Placental epithelial cell (primary cell): ENCODE measurements at places on chromosomes 16 and 17. TPM values are rescaled to one million over a fixed set of nuclear protein-coding genes. Genes with fewer than 3 reads are reported as not detected.

Gene PIRT
- not detected in 2 replicates for total RNA-seq

Gene RASD1
- total RNA-seq, result not detected in 2 replicates

Gene SEZ6L2
- 1.2 and 2.7 TPM in 2 replicates for total RNA-seq

Gene SERPINF2
- 0.79 and 0.87 TPM in 2 replicates for total RNA-seq

Gene NDUFAF8
- total RNA-seq, result 14.5 and 20.9 TPM in 2 replicates

Gene ADAD2
- under 0.01 TPM in 1 of 2 replicates, not detected in the other for total RNA-seq

Gene MYL4
- 0.22 and 1.2 TPM in 2 replicates for total RNA-seq

Gene WNK4
- total RNA-seq, result 0.33 and 0.39 TPM in 2 replicates

Gene GGA3
- 16.1 and 18.4 TPM in 2 replicates for total RNA-seq

Gene NPIPB6
- total RNA-seq, result 3.1 TPM in 1 of 2 replicates, not detected in the other

Gene SNAI3
- not detected in 2 replicates for total RNA-seq

Gene RBFOX1
- total RNA-seq, result not detected in 2 replicates

Gene MPP3
- 10.6 and 11.4 TPM in 2 replicates for total RNA-seq

Gene ADORA2B
- 7.9 TPM in 2 replicates for total RNA-seq

Gene SDR42E2
- not detected in 2 replicates for total RNA-seq

Gene SLFN14
- total RNA-seq, result not detected in 2 replicates

Gene PIK3R5
- total RNA-seq, result not detected in 2 replicates

Gene KRTAP4-3
- total RNA-seq, result not detected in 2 replicates

Gene FCSK
- total RNA-seq, result 6.3 and 14.9 TPM in 2 replicates

Gene HID1
- total RNA-seq, result 1.2 and 2.1 TPM in 2 replicates

Gene RNF157
- 0.22 and 0.79 TPM in 2 replicates for total RNA-seq

Gene PLXDC1
- total RNA-seq, result 0.39 TPM in 1 of 2 replicates, not detected in the other
